Activated T-helper 1 cell treated with Interleukin-2 at 50 U/mL for 16 hours (primary cell): ENCODE measurements at places on chromosomes 2 and 18.

- DNase-seq: no peak
Measured at GRCh38 chr2:232076736-232077135, 115.2 kb downstream of the DIS3L2 start.

GRCh38 chr2:20957788-20958525, 85.9 kb downstream of the APOB start:
- DNase-seq: no peak

DNA sequence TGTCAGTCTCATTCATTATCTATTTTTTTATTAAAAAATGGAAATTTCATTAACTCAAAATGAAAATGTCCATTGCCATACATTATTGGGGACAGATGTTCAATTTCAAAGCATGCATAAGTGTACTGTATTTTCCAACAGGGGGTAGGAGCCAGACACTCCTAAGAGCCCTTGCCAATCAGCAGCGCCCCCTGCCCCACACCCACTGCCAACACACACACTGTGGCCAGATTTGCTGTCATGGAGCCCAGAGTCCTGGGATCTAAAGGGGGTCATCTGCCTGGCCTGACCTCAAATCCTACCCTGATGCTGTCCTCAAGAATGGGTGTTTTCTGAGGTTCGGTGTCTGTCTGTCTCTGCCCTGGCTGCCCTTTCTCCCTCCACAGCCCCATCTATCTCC, 162.2 kb upstream of the TWIST2 start:
- DNase-seq: no peak

GRCh38 chr2:222819722-222820333, 41.0 kb upstream of the ACSL3 start:
- DNase-seq: no peak

DNA sequence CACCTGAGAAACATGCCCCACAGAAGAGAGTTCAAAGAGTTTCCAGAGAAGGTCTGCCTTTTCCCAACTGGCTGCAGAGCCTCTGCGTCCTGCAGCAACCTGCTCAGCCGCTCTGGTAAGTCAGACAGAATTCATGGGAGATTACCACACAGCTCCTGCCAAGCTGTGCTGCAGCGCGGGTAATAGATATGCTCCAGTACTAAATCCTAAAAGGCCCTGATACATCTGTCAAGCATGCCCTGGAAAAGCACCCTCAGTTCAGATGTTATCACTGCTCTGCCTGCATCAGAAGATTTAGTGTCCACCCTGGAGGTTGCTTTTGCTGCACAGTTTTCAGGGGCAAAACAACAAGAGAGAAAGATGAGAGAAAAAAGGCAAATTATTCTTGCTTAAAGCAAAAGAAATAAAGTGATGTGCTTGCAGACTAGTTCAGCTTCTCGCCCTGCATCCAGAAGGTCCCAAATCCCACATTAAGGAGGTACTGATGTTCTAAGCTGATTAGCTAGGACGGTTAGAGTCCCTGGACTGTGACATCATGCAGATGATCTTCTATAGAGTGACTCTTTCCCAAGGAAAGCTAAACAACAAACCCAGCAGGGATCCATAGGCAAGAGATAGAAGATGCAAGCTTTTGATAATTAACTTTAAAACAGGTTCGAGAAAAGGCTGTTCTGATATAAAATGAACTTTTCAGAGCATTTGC, 488.6 kb downstream of the BCL11A start:
- no peak for DNase-seq

DNA sequence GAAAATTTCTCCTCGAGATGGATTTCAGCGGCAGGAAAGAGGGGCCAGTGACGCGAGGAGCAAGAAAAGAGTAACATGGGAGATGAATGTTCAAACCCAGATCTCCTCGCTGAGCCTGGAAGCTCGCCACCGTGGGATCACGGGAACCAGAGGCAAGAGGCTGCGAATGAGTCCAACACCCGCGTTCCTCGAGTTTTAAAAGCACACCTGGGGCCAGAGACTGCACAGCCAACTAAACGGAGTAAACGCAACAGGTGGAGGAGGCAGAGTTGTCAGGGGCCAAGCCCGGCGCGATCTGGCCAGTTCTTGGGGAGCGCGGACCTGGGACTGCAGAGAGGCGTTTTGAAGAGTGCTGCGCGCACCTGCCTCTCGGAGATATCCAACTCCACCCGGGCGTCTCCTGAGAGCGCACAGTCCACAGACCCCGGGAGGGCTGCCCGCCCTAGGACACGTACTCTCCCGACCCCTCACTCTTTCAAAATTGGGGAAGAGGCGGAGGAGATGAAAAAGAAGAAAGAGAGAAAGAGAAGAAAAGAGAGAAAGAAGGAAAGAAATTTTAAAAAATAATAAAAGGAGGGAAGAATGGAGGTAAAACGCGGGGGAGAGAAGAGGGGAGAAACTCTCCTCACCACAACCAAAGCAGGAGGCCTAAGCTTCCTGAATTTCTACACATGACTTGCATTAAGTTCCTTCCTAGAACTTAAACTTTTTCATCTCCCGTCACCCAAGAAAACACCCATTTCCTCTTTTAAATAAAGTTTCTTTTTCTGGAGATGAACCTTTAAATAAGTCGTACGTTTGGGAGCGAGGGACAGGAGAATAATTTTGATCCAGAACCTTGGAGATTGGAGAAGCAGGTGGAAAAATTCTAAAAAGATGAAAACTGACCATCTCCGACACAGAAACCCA, 5.3 kb upstream of the PAX3 start:
- DNase-seq: no peak

DNA sequence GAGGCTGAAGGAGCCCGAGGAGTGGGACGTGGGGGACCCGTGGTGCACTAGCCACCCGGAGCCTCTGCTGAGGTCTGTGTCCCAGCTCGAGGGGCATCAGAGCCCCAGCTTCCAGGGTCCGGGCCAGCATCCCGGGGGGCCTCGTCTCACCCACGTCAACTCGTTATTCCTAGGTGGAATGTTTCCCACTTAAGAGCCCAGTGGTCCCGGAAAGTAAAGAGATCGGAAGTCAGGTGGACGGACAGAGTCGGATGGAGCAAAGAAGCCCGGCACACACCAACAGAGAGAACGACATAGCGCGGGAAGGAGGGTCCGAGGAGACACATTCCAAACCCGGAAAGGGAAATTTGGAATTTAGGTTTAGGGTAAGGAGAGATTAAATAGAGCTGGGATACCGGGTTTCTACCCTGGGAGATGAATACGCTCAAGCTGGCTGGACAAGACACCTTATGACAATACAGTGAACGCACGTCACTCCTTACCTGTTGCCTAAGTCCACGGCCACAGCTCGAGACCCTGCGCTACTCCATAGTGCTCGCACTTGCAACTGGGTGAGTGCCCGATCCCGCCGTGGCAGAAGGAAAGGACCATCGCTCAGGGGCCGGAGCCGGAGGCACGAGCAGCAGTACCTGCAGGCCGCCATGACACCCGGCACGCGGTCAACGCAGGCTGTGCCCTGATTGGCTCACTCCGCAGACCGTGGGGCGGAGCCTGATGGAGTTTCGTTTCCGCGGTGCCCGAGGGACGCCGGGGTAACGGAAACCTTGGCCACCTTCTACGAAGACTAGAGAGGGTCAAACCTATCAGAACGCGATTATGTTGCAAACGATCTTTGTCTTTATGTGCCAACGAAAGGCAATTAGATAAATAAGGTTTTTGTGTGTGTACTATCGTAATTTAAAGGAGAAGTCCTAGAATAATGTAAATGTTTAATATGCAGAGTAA, at the start of gene PNPT1:
Gene PNPT1 (minus strand): TSS at position 664 of the 945 bp plus-strand sequence. CDS start 21 bp downstream, at position 643.
- DNase-seq: peak; percentile 83

DNA sequence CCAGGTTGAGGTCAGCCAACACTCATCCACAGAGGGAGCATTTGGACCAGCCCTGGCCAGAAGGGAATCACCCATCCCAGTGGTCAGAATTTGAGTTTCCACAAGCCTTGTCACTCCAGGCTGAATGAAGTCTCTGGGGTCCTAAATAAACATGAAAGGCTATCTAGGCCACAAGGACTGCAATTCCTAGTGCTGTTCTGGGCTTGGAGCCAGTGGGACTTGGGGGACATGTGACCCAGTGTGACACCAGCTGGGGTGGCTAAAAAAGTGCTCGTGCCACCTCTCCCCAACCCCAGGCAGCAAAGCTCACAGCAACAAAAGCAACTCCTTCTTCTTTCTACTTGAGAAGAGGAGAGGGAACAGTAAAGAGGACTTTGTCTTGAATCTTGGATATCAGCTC, 91.7 kb downstream of the MDH1 start:
- no peak for DNase-seq

DNA sequence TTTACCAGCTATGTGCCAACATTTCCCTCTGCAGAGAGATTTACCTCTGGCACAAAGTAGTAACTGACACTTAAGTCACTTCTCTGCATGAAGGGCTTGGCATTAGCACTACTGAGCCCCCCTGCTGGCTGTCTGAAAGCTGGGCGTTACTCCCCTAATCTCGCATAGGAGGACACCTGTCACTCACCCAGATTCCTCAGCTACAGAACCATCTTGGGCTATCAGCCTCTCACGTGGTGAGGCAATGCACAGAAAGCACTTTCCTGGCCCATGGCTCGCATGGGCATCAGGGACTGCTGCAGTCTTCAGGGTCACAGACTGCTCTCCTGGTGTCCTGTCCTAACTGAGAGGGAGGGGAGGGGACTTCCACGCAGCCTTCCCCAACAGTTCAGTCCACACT, 12.0 kb downstream of the SERPINE2 start:
- DNase-seq: no peak

- DNase-seq: no peak
Measured at GRCh38 chr2:138244501-138244925, 257.1 kb upstream of the SPOPL start.

DNA sequence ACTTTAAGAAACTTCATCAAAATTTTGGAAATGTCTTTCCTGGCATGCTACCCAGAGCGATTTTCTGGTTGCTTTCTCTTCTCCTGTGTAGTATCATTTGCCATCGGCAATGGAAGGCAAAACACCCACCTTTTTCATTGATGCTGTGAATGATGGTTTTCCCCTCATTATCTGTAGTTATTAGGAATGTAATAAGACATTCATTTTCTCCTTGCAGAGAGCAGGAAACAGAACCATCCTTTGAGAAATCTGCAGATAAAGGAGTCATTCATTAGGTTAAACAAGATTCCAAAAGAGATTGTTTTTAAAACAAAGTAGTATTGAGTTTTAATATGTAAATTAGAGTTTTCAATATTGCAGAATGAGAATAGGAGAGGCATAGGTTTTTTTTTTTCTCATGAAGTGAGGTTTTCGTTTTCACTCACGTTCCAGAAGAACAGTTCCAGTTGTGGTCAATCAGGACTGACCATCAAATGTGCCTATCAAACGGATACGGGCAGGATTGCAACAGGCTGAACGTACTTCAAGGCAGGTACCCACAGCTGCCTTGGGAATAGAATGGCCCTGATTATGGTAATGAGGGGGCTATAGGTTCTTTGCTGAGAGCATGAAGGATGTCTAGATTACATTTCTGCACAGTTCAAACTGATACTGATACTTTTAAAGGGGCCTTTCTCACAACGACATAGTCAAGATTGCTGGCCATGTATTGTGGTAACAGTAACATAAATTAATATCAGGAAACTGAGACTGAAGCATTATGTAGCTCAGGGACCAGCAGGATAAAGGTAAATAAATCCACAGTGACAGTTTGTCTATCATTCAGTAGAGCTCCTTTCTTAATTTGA, 49.8 kb upstream of the PLA2R1 start:
- DNase-seq: no peak

GRCh38 chr2:52613064-52613463, 1154.5 kb upstream of the CHAC2 start:
- DNase-seq: no peak

- DNase-seq: no peak
Measured at GRCh38 chr2:45986509-45986908, 310.7 kb upstream of the EPAS1 start.

- DNase-seq: no peak
Measured at GRCh38 chr18:48839819-48840490, 110.8 kb downstream of the SMAD7 start.

- DNase-seq: no peak
Measured at GRCh38 chr18:58496937-58497336, 132.0 kb downstream of the ALPK2 start.

DNA sequence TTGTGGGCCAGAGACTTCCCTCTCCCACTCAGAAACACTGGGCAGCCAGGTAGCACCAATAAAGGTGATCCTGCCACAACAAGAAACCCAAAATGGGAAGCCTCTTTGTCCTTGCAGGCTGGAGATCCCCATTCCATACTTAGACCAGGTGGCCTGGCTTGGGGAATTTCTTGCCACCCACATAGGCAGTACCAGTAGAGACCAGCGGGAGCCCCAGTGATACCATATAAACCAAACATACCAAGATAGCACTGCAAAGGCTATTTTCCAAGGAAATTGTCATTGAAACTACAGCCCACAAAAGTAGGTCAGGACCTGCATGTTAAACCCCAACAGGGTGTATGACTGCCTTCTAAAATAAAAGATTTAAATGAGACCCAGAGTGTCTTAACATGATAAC, 171.6 kb downstream of the DIS3L2 start:
- no peak for DNase-seq

- no peak for DNase-seq
Measured at GRCh38 chr2:219722276-219722879, 94.9 kb downstream of the SLC4A3 start.

GRCh38 chr2:101653469-101653868, 44.0 kb upstream of the MAP4K4 start:
- DNase-seq: no peak

GRCh38 chr2:181065458-181065857, 85.1 kb downstream of the UBE2E3 start:
- DNase-seq: no peak

DNA sequence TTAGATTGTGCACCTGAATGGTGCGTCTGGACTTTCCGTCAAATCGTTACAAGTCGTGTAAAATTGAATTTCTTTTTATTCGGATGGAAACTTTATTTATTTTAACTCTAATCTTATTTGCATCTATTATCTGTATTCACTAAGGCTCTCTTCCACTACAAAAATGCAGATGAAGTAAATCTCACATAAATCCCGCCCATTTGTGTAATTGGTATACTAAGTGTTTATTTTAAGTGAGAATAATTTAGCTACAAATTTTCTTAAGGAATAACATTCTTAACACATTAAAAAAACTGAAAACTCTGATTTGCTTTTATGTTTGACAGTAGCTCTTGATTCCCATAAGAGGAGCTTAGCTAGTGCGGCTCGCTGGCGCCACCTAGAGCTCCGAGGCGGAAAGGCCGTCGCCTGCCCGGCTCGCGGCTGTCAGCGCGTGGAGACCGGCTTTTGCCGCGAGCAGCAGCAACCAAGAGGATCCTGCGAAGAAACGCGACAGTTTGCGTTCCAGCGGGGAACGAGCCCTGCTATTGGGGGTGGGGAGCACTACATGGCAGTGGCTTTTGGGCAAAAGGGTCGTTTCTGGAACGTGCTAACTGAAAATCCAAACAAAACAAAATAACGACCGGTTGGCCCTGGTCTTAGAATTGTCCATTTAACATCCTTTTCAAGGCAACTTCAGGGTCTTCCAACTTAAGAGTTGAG, 6.7 kb downstream of the SP9 start:
- DNase-seq: peak; percentile 80

GRCh38 chr18:37388413-37388812, 177.2 kb downstream of the CELF4 start:
- no peak for DNase-seq

GRCh38 chr2:226488034-226488433, 311.6 kb downstream of the IRS1 start:
- DNase-seq: no peak
